T-helper 17 cell (primary cell): ENCODE measurements at places on chromosomes 11 and 22.
A peak's percentile ranks its signal among the peaks of the same experiment; 100 is the strongest.

GRCh38 chr11:57742087-57742452 lies 779 bp downstream of the SELENOH start:
- H3K4me1 ChIP-seq, result peaks cover 24% of the 10 kb centered on the region
- H3K27ac ChIP-seq, result peak overlapping the region; percentile 97
- no peaks in the 10 kb centered on the region for H3K27me3 ChIP-seq
- no peak for DNase-seq
- no peaks in the 10 kb centered on the region for H3K36me3 ChIP-seq

- no peak overlapping the region for H3K4me3 ChIP-seq
- H3K27me3 ChIP-seq, result peaks cover 62% of the 10 kb centered on the region
- DNase-seq, result no peak
- H3K4me1 ChIP-seq, result no peaks in the 10 kb centered on the region
- no peaks in the 10 kb centered on the region for H3K36me3 ChIP-seq
- H3K27ac ChIP-seq, result no peak overlapping the region
Measured at GRCh38 chr11:64507832-64508375, 83.1 kb upstream of the SLC22A12 start.

DNA sequence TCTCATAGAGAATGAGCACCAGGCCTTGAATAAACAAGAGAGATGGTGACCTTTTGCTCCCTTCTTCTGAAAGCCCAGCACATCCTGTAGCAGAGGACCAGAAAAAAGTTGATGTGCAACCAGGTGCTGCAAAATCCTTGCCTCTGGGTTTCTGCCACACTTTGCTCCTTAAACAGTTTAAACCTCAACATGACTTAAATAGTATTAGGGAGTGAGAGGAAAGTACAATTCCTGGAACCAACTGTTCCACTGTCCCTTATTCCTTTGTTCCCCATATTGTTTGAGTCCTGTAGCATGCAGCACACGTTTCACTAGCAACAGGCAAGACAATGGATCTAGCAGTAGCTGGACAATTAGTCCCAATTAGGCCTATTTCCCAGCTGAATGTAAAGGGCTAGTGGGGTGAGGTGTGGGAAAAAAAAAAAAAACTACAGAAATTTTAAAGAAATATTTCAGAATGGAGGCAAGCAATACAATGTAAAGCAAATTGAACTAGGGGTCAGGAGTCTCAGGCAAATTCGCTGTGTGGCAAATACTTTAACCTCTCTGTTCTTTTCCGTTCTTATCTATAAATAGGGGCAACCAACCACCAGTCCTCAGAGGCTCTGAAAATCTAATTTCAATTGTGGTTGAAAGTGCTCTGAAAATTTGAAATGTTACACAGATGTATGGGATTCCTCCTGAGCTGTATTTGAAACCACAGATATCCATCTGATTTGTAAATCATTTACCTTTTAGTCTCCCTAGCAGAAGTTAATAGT lies 6.6 kb downstream of the MPPED2 start:
- no peak overlapping the region for H3K4me3 ChIP-seq
- peaks cover 31% of the 10 kb centered on the region for H3K27me3 ChIP-seq
- no peaks in the 10 kb centered on the region for H3K4me1 ChIP-seq
- no peak for DNase-seq
- no peaks in the 10 kb centered on the region for H3K36me3 ChIP-seq

DNA sequence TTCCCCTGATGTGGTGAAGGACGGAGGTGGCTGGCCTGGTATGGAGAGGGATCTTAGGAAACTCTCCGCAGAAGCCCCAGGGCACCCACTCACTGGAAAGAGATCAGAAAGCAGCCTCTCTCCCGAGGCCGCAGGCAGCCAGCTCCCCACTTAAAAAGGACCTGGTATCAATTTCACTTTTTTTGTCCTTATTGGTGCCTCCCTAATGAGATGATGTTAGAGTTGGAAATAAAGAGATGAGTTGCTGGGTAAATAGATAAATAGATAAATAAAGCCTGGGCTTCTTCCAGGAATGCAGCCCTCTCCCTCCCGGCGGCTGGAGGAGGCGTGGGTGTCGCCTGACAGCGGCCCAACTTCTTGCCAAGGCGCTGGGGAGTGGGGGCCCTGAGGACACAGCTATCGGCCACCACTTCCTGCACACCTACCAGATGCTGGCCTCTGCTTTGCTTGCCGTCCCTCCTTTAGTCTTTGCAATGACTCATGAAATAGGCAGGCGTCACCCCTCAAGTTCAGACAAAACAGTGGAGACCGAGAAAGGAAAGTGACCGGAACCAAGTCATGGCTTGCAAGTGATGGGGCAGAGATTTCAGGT lies 42.9 kb downstream of the LINC01488 start:
- H3K27ac ChIP-seq, result no peak overlapping the region
- no peak for DNase-seq
- H3K4me3 ChIP-seq, result no peak overlapping the region
- H3K4me1 ChIP-seq, result peaks cover 5% of the 10 kb centered on the region
- H3K36me3 ChIP-seq, result peaks cover 4% of the 10 kb centered on the region

GRCh38 chr11:27627979-27628378 lies 72.3 kb downstream of the BDNF start:
- no peak overlapping the region for H3K4me3 ChIP-seq
- H3K27me3 ChIP-seq, result no peaks in the 10 kb centered on the region
- H3K36me3 ChIP-seq, result no peaks in the 10 kb centered on the region

GRCh38 chr11:1949302-1949701 lies 2.2 kb downstream of the MRPL23 start:
- H3K27ac ChIP-seq, result no peak overlapping the region
- H3K4me1 ChIP-seq, result no peaks in the 10 kb centered on the region

DNA sequence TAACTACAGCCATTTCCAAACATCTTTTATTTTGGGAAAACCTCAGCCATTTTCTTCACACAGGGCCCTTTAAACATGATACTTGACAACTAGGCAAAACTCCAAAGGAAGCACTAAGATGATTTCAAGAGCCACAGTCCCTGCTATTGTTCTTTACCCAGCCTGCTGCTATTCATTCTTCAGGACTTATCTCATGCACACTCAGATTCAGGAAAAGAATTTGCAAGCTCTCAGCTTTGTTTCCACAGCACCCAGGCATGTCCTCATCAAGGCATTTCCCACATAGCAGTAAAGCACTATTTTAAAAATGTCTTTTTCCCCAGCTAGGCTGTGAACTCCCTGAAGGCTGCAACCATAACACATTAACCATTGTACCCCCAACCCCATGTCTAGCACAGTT lies 609.3 kb upstream of the CCDC90B start:
- H3K4me1 ChIP-seq, result no peaks in the 10 kb centered on the region
- H3K27me3 ChIP-seq, result no peaks in the 10 kb centered on the region
- no peak for DNase-seq
- H3K4me3 ChIP-seq, result no peak overlapping the region
- no peak overlapping the region for H3K27ac ChIP-seq
- H3K36me3 ChIP-seq, result no peaks in the 10 kb centered on the region

- H3K27ac ChIP-seq, result no peak overlapping the region
- H3K4me3 ChIP-seq, result no peak overlapping the region
- no peak for DNase-seq
- peaks cover 5% of the 10 kb centered on the region for H3K4me1 ChIP-seq
- no peaks in the 10 kb centered on the region for H3K36me3 ChIP-seq
Measured at GRCh38 chr11:11306855-11307254, 46.2 kb downstream of the CSNK2A3 start.

GRCh38 chr11:104422324-104422944 lies 258.5 kb upstream of the PDGFD start:
- H3K4me1 ChIP-seq, result no peaks in the 10 kb centered on the region
- no peak overlapping the region for H3K27ac ChIP-seq
- H3K36me3 ChIP-seq, result no peaks in the 10 kb centered on the region
- H3K4me3 ChIP-seq, result no peak overlapping the region

DNA sequence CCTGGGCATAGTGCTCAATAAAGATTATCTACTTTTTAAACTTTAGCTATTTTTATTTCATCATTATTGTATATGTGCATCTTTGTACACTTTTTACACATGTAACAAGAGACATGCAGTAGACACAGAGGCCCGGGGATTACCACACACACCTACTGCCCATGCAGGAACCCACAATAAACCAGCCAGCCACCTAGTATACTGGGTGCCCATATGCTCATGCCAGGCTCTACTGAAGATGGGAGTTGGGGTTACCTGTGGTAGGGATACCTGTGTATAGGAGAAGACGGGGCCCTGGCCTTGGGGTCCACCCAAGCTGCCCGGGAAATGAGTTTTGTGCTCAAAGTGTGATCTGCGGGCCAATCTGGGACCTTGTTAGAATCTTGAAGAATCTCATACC lies 31.2 kb upstream of the P2RY2 start:
- H3K27ac ChIP-seq, result no peak overlapping the region
- H3K36me3 ChIP-seq, result peaks cover 9% of the 10 kb centered on the region
- H3K4me3 ChIP-seq, result no peak overlapping the region
- DNase-seq, result no peak
- H3K4me1 ChIP-seq, result peaks cover 5% of the 10 kb centered on the region
